CD4-positive, alpha-beta T cell treated with Interleukin-4 for 1 hour (primary cell): ENCODE measurements at places on chromosomes 13 and 19.

DNA sequence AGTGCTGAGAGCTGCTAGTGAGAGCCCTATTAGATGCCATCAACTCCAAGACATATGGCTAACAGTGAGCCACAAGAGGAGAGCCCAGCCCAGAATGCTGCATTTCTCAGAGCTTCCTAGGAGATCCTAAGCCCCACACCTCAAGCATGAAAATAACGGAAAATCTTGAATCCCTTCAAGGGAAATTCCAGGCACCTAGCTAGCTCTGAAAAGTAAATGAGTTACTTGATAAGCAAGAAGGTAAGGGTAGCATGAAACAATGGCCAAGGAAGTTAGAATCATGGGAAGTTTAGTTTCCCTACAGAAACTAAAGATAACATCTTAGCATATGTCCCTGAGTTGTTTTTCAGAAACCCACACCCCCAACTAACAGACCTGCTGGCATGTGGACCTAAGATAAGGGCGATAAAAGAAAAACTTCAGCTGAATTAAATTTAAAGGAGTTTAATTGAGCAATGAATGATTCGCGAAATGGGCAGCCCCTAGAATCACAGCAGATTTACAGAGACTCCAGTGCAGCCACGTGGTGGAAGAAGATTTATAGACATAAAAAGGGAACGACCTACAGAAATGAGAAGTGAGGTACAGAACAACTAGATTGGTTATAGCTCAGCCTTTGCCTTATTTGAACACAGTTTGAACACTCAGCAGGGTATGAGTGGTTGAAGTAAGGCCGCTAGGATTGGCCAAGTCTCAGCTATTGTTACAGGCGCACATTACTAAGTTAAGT is 301.3 kb upstream of the DACH1 start:
- no peak for DNase-seq

DNA sequence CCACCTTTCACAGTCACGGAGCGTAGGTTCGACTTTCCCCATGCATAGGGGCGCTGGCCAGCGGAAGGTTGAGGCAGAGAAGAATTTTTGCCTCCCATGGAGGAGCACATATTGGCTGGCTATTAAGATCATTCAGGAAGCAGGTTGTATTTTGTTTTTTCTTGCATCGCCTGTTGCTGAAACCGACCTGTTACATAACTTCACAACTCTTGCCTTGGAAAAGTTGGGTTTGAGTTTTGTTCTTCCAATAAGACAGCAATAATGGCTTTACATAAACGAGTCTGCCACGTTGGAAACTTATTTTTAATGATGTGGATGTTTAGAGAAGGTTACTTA is 1.4 kb downstream of the UPF1 start:
- no peak for DNase-seq

DNA sequence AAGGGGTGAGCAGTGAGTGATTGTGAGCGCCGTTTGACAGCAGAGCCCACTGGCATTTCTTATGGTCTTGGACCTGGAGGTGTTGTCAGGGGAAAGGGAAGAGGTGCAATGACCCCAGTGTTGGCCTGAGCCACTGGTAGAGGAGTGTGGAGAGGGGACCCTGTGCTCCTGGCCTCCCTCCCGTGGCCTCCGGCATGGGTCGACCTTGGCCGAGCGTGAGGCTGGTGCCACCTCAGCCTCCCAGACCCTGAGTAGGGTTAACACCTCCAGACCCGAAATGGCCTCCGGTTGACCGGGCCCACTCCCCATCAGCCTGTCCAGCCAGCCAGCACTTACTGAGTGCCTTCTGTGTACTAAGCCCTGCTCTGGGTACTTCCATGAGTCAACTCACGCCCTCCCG is 6.5 kb downstream of the TRAPPC5 start:
- DNase-seq, result no peak

DNA sequence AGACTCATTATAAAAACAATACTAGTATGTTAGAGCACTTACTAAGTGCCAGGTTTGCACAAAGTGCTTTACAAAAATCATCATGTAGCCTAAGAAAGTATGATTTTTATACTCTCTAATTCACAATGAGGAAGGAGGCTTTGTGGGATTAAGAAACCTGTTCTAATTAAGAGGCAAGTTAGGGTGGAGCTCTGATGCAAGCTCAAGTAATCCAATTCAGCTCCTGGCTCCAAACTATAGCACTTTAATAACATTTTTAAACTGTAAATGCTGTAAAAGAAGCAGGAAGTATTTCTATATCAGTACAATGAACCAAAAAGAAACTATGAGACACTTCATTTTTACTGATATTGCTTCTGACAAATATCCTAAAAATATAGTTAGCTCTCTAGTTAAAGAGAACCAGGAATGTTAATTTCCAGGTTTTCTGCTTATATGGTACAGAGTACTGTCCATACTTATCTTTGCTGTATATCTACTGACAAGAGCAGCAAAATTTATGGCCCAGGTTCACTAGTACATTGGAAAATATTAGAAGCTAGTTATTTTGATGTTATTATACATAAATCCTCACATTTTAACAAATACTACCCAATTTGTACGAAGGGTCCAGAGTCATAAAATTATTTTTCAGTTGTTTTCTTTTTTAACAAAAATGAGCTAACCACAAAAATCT is 482.0 kb downstream of the DIAPH3 start:
- no peak for DNase-seq

DNA sequence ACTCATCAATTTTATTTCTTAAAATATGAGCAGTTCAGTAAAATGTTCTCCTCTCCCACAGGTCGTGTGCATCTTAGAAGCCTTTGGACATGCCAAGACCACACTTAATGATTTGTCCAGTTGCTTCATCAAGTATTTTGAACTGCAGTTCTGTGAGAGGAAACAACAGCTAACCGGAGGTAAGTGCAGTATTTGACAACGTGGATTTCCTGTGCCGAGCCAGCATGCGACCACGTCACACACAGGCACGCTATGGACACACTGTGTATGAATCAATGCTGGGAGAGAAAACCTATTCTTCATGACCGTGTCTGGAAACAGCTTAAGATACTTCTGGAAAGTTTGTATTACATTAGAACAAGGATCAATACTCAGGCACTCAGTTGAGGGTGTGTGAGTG is 268.5 kb downstream of the MYO16 start:
- no peak for DNase-seq

- DNase-seq, result peak; percentile 71
These were observed 75.6 kb upstream of the TM9SF2 start for GRCh38 chr13:99425485-99426341.

GRCh38 chr13:40192452-40192851 is 474.0 kb downstream of the FOXO1 start:
- DNase-seq, result no peak

- no peak for DNase-seq
These were observed 25.7 kb upstream of the LRCH1 start for GRCh38 chr13:46527237-46527636.

DNA sequence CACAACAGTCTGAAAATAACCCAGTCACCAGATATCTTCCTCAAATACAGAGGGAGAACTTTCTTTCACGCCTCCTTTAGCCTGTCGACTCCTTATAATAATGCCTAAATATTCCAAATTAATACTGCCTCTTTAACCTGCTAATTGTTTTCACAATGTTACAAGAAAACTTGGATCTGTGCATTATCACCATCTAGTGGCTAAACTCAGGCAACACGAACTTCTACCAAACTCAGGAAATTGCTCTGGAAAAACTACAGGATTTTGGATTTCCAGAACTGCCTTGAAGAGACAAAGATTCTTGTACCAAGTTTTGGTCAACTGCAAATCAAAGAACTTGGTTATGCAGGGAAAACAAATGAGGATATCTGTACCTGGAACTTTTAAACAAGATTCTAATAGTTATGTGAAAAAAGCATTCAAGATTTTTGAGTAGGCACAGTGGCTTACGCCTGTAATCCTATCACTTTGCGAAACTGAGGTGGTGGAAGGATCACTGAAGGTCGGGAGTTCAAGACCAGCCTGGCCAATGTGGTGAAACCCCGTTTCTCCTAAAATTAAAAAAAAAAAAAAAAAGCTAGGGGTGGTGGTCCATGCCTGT is 10.8 kb downstream of the CLN5 start:
- peak; percentile 33 for DNase-seq

GRCh38 chr13:99740251-99740979 is 231.2 kb downstream of the ZIC5 start:
- DNase-seq, result no peak

DNA sequence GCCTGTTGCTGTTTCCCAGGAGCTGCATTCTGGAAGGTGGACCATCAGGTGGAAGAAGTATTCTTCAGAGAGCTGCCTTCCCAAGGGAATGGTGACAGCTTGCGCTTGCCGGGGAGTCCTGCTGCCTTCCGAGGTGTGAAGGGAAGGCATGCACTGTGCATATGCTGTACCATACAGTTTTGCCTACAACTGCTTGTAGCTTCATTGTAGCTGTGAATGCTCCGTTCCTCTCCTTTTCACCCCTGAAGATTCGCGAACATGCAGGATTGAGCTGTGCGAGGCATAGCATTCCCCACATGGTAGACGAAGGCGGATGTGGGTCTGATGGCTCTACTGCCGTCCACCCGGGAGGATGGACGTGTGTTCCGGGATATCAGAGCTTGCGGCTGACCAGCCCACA is 243.2 kb upstream of the TSHZ3 start:
- no peak for DNase-seq

- peak; percentile 55 for DNase-seq
These were observed 2.3 kb downstream of the PPP1R15A start for GRCh38 chr19:48874303-48875135.

DNA sequence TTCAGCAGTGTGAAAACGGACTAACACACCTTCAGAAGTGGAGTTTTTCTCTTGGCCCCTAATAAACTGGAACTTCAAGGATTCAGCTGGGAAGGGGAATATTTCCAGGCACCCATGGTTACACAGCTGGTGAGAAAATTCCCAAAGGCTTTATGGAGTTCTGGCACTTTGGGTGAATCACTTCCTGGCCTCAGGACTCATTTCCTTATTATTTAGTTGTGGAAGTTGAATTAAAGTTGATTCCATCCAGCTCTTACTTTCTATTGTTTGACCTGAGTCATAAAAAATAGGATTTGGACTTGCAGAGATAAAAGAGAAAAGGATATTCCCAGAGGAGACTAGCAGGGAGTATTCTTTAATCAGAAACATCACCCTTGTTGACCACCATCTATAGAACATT is 882.1 kb downstream of the UQCRFS1 start:
- DNase-seq, result no peak

DNA sequence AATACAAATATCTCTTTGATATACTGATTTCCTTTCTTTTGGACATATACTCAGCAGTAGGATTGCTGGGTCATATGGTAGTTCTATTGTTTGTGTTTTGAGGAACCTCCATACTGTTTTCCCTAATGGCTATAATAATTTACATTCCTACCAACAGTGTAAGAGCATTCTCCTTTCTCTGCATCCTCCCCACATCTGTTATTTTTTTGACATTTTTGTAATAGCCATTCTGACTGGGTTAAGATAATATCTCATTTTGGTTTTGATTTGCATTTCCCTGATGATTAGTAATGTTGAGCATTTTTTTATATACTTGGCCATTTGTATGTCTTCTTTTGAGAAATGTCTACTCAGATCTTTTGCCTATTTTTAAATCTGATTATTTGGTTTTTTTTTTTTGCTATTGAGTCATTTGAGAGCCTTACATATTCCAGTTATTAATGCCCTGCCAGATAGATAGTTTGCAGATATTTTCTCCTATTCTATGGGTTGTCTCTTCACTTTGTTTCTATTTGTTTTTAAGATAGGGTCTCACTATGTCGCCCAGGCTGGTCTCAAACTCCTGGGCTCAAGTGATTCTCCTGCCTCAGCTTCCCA is 95.7 kb downstream of the FNDC3A start:
- no peak for DNase-seq

DNA sequence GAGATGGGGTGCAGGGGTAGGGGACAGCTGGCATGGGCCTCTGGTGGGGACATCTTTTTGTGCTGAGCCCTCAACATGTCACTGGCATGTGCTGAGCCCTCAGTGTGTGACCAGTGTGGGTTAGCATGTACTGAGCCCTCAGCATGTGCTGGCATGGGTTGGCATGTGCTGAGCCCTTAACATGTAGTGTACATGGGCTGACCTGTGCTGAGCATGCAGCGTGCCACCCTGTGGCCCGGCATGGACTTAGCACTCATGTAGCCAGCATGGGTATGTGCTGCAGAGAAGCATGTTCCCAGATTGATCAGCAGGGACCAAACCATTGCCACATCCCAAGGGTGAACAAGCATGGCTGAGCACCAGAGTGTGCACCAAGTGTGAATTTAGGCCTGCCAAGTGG is 11.5 kb downstream of the HIPK4 start:
- DNase-seq, result no peak

DNA sequence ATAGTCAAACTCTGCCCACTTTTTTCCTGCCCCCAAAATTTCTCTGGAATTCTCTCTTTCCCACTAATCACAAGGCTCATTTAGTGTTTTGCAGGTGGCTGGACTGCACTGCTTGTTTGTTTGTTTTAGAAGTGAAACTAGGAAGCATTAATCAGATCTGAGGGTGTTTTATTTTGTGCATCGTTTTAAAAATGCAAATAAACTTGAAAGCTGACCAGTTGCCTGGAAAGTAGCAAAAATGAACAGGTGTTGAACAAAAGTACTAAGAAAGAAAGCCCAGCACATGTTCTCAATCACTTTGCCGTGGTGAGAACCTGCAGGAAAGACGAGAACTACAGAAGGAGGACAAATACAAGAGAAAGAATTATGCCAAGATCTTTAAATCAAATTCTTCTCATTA is 365.5 kb downstream of the PCDH9 start:
- DNase-seq, result no peak

- DNase-seq, result no peak
These were observed 261 bp downstream of the FARP1 start for GRCh38 chr13:98143157-98143553.
